Stimulated activated CD8-positive, alpha-beta memory T cell treated with anti-CD3 and anti-CD28 coated beads, Interleukin-4, amount 100 ng/mL, for 4 hours (primary cell): ENCODE measurements at places on chromosomes 11 and 22.

DNA sequence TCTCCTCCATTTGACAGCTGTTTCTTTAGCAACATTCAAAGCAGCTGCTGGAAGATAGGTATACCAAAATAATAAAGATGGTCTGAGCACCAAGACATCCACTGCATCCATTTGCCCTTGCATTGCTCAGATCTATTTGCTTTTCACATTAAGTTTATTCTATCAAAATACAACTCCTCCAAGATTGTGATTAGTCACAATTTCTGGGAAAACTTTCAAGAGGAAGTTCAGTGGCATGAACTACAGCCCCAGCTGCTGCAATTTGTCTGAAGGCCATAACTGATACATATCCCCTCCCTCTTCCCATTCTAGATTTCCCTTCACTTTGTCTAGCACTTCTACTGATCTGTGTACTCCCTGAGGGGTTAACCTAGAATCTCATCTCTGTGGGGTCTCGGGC lies 117.5 kb upstream of the CEP126 start:
- DNase-seq: no peak

DNA sequence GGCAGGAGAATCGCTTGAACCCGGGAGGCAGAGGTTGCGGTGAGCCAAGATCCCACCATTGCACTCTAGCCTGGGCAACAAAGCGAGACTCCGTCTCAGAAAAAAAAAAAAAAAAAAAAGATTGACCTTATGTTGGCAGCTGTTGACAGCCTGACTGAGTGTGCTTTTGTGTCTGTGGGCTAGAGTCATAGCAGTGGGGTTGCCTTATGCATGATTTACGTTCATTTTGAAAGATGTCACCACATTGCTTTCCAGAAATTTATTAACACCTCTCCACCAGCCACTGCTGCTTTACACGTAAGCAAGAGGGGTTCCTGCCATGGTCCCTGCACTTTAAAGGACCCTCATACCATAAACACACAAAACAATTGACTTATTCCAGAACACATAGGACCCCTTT lies 21.0 kb downstream of the ASRGL1 start:
- no peak for DNase-seq

- DNase-seq: no peak
These were observed 775 bp downstream of the LPXN start for GRCh38 chr11:58574881-58575280.

DNA sequence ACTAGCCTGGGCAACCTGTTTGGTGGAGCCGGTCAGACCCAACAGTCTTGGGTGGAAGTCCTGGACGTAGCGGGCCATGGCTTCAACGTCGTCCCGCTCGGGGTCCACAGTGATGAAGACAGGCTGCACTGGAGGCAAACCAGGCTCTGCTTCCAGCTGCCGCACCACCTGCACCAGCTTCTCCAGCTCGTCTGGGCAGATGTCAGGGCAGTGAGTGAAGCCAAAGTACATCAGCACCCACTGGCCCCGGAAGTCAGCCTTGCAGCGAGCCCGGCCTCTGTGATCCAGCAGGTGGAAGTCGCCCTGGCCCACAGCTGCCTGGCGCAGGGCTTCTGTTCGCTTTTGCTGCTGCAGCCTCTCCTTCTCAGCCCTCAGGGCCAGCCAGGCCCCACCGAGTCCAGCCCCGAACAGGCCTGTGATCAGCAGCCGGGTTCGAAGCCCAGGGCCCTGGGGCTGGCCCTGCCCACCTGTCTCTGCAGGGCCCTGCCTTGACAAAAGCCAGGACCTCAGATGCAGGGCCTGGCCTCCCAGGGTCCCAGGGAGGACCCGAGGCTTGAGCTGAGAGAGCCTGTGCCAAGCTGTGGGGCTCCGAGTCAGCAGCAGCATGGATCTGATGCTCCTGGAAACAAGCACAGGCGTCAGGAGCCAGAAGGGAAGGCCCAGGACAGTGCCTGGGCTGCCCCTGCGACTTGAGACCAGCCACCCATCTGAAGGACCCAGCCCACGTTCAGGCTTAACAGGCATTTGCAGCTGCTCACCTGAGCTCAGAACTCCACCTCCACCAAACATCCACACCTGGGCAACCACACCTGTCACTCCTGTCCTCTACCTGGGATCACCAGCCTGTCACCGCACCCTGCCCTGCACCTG lies 1.4 kb downstream of the SCO2 start:
- no peak for DNase-seq

- DNase-seq: no peak
These were observed 4.6 kb downstream of the ASCC2 start for GRCh38 chr22:29833392-29833965.

GRCh38 chr11:75850787-75851186 lies 35.8 kb downstream of the UVRAG start:
- DNase-seq: no peak

DNA sequence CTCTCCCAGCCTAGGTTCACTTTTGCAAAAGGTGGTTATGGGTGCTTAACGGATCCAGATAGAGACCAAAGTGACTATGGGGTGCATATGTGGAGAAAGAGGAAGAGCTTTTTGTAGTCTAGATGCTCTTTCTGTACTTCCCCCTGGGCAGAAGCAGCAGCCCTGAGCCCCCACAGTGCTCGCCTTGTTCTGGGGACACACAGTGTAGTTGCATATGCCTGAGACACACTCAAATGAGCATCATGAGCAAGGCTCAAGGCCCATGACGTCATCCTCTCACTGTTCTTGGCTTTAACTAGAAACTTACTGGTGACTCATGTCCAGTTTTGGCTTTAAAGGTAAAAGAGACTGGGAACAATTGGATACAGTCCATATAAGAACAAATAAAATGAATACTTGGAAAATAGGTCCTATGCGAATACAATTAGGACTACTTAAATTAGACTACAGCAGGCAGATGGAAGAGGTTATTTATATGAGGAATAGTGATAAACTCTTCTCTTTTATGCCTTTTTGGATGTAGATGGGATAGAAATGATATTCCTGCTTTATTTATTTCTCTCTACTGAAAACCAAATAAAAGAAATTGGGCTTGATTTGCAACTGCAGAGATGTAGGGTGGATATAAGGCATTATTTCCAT lies 20.1 kb upstream of the PEX26 start:
- DNase-seq: no peak

DNA sequence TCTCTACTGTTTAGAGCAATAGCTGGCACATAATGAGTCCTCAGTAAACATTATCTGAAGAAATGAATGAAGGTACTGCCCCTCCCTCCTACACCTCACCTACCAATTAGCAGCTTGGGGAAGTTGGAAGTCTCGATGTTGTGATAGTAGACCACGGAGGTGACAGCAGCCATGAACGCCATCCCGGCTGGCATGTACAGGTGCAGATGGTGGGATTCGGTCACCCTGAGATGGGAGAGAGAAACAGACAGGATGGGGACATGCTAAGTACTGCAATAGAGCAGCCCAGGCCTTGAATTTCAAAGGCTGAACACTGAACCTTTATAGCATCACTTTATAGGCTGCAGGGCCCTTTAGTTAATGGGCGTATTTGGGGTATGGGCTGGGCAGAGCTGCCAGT lies 6.6 kb downstream of the ABCC8 start:
- no peak for DNase-seq

DNA sequence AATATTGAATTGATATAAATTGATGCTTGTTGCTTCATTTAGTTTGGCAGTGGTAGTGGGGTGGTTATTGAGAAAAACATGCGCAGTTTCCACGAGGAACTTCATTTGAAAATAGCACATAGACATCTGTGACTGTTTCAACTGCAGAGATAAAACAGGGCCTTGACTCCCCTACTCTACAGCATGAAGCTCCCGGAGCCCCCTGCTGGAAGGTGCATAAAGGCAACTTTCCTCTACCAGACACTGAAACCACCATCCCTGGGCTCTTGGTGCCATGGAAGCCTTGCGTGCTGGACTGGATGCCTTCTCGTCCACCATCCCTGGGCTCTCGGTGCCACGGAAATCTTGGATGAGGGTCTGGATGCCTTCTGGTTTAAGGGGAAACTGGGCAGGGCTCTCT lies 195.9 kb downstream of the CSNK2A3 start:
- DNase-seq: no peak

DNA sequence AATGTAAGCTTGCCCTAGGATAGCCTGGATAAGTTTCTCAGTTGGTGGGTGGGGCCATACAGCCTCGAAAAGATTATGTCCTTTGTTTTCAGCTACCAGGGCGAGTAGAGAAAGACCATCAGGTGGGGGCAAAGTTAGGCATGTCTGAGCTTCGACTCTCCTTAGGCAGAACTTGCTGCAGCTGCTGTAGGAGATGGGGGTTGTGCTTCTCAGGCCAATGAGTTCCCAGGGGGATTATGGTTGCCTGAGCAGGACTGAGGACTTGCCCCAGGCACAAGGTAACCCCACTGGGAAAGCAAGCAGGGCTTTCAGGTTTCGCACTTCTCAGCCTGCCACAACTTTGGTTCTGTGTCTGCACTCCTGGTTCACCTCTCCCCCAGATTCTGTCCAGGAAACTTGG lies 173.4 kb upstream of the SESN3 start:
- DNase-seq: no peak

DNA sequence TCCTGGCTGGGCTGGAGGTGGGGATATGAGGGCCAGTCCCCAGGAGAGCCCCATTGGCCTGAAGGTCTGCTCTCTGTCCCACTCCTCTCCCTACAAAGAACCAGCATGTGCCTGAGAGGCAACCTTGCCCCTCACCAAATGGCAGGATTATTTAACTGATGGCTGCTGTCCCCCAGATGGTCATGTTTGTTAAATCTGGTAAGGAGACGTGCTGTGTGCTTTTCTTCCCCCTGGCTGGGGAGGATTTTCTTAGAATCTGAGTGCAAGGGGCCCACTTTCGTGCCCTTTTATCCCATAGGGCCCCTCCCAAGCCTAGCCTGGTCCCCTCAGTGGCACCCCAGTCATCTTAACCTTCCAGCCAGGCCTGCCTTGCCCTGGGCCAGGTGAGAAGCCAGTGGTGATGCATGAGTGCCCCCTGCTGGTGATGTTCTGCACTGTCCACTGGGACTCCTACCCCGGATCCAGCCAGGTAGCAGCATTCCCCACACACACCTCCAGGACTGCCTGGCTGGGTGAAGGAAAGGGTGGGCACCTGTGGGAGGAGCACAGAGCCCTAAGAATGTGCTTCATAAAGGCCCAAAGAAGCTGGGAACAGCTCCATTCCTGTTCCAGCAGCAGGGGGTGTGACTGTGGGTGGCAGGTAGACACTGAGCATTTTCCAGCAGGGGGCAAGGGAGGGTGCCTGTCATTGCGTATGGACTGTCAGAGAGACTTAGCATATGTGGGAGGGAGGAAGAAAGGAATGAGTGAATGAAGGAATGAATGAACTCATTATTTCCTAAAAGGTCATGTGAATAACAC lies 28.9 kb downstream of the MFNG start:
- DNase-seq: peak; percentile 80

GRCh38 chr22:44569561-44569991 lies 71.5 kb upstream of the RTL6 start:
- no peak for DNase-seq

- DNase-seq: no peak
These were observed 437.8 kb upstream of the CCDC90B start for GRCh38 chr11:83723999-83724398.

- no peak for DNase-seq
These were observed 118.2 kb upstream of the CSNK2A3 start for GRCh38 chr11:11471201-11471600.

GRCh38 chr11:119619665-119620064 lies 109.3 kb downstream of the NECTIN1 start:
- DNase-seq: no peak

DNA sequence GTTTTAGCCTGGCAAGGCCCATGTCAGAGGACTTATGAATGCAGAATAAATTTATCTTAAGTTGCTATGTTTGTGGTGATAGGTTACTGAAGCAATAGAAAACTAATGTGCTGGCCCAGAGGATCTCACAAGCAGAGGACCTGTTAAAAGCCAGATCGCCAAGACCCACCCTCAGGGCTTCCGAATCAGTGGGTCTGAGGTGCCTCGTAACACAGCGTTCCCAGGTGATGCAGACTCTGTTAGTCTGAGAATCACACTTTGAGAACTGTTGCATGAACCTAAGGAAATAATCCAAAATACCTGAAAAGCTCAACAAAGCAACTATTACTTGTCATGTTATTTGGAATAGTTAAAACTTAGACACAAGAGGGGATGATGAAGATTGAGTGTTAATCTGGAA lies 6.7 kb upstream of the SCARF2 start:
- DNase-seq: no peak

- no peak for DNase-seq
These were observed 256.9 kb downstream of the SOX6 start for GRCh38 chr11:16099343-16099900.

DNA sequence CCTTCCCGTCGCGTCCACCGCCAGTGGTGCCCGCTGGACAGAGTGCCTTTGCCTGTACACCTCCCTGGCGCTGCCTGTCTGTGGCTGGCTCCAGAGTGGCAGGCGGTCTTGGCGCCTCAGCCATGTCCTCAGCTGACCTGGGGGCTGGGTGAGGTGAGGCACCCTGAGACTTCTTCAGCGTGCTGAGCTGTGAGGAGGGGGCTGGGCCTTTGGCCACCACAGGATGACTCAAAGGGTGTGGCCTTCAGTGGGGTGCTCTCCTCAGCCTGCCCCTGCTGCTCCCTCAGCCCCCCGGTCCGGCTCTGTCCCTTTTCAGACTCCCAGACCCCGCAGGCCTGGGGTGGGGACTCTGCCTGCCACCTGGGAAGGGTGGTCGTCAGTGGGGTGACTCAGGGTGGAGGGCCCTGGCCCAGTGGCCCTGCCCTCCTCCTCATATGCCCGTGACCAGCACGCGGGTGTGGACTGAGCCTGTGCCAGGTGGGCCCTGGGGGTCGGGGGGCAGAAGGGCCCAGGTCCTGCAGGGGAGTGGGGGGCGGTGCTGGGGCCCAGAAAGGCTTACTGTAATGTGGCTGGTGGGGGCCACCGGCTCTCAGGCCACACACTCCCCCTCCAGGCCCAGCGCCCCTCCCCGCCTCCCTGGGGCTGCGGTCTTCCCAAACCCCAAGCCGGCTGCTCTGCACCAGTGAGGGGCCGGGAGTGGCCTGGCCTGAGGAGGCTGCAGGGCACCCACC lies 15.9 kb downstream of the CRELD2 start:
- DNase-seq: no peak

DNA sequence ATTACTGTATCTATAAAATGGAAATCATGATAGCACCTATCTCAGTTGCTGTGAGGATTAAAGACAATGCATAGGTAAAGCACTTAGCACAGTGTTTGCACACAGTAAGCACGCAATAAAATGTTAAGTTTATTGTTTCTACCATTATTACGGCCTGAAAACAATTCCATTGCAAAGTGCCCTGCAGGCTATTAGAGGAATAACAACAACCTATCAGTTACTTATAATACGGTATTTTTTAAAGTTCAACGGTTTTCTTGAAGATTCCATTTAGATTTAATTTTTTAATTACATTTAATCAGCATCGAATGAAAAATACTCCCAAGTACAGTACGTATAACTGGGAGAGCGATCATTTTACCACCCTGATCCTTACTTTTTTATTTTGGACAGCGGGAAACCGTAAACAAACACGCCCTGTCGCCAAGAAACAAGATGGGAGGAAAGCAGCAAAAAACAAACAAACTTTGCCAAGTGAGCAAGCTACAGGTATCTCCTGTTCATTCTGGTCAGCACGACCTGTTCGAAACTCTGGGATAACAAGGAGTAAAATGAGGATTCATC lies 893 bp downstream of the SLC36A4 start:
- DNase-seq: no peak
